ENCODE measurements at places on chromosomes 4 and X.

DNA sequence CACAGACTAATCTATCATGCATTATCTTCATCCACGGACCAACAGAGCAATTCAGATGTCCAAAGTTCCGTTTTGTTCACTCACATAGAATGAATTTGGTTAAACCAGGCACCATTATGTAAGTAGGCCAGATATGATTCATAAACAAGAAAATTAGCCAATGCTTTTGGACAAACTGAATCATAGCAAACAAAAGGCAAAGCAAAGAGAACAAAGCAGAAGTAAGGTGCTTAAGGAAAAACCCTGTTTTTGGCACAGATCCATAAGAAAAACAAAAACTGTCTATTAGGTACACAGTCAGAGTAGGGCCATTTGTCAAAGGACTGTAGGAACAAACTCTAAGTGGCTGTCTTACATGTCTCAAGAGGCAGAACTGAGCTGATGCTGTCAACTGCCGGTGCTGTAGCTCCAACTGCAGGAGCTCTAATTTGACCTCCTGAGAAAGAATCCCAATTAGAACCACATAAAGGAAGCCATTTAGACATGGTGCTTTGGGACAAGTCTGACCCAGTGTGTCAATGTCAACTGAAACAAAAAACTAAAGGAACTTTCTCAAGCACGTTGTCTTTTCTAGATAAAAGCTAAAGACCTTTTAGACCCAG is 146.7 kb downstream of the COL25A1 start:
- no peak for DNase-seq

- no peak for DNase-seq
Measured at GRCh38 chr4:10535912-10536311, 78.7 kb upstream of the ZNF518B start.

- DNase-seq, result no peak
Measured at GRCh38 chr4:40559585-40560465, 69.8 kb downstream of the RBM47 start.

- no peak for DNase-seq
Measured at GRCh38 chr4:75634281-75634680, 4.0 kb upstream of the CDKL2 start.

- DNase-seq, result no peak
Measured at GRCh38 chr4:23290656-23291055, 597.9 kb downstream of the GBA3 start.

DNA sequence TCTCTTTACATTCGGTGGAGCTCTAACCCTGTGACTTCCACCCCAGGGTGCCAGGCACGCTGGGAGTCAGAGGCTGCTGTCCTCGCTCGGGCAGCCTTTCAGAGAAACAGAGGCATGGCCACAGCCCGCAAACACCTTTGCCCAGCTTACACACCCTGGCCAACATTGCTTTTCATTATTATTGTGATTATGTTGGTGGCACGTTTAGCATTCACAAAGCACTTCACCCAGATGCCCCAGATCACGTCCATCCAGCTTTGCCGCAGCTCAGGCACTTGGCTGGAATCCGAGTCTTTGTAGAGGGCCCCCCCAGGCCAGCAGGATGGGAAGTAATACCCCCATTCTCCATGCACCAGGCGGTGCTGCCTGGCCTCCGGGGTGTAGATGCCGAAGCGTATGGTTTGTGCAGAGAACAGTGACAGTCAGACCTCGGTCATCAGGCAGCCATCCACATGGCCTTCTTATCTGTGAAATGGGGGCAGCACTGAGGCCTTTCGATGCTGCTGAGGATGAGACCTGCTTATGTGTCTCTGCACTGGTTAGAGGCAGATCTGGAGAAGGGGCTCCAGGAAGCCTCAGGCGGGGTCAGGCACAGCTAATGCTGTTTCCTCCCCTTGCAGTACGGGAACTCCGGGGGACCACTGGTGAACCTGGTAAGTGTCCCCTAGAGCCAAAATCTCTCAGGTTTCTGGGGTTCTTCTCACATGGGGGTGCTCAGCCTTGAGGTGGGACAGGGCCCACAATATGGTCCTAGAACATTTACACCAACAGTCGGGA is 22.3 kb downstream of the HTRA3 start:
- no peak for DNase-seq

DNA sequence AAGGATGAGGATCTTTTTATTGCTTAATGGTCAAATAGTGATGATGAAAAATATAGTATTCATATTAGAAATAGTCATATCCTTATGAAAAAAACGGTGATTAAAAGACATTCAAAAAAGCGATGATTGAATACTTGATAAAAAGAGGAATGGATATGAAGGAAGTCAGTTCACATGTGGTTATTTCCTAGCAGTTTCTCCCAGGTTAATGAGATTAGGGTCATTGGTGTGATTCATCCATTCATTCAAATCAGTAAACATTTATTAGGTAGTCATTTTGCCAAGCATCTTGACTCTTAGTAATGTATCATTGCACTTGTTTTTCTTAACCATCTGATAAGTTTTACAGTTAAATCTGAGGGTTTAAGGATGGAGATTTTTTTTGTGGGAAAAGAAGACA is 294.1 kb downstream of the ARHGAP24 start:
- no peak for DNase-seq

DNA sequence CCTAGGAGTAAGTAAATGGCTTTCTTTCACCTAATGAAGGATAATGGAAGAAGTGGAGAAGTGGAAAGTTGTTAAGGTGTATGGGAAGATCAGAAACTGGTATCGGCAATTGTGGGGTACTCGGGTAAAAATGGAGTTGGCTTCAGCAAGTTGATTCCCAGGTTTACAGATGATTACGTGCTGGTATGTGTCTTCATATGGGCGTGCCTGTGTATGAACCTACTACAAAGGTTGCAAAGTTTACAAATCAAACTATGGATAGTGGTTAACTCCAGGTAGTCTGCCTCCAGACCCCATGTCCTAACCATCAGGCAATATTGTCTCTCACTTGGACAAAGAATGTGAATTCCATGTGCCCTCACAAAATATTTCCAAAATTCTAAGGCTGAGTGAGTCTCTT is 773 bp downstream of the TLR3 start:
- DNase-seq, result no peak

- DNase-seq, result no peak
Measured at GRCh38 chr4:57095245-57095644, 14.9 kb downstream of the IGFBP7 start.

DNA sequence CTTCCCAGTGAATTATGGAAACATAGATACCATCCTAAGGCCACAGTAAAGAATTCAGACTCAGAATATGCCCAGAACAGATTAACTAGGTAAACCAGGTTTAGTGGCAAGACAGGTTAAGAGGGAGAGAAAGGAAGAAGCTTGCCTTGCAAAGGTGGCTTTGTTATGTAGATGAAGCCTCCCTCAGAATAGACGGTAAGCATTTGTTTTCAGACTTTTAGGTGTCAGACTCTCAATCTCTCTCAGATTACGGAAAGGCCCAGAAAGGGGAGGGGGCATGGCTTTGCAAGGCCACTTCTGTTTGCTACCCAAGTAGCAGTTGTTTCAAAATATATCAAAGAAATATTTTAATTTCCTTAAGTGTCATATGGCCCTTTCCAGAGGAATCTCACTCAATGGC is 457.1 kb upstream of the BOD1L1 start:
- no peak for DNase-seq

DNA sequence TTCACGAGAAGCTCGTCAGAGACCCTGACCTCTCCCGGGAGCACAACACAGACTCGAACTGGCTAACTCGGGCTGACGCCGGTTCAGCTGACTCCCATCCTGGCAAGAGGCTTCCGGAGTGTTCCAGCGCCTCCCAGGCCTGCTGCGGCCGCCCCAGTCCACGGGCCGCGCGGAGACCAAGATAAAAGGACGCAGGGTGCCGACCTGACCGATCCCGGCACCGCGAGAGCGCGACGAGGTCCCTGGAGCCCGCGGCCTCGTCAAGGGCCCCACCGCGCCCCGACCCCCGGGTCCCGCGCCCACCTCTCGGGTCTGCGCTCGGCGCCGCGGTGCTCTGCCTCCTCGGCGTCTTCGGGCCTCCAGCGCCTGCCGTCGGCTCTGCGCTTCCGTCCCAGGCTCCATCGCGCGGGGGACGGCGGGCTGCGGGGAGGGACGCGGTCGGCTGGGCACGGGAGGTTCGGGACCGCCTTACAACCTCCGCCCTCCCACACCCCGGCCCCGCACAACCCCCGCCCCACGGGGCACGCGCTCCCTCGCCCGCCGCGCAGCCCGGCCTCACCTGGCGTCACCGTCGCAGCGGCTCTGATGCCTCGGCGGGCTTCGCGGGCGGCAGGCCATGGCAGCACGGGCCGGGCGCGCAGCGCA is 426 bp downstream of the SLBP start:
- DNase-seq, result no peak

GRCh38 chrX:125382148-125382628 is 62.5 kb downstream of the TEX13C start:
- DNase-seq, result no peak

DNA sequence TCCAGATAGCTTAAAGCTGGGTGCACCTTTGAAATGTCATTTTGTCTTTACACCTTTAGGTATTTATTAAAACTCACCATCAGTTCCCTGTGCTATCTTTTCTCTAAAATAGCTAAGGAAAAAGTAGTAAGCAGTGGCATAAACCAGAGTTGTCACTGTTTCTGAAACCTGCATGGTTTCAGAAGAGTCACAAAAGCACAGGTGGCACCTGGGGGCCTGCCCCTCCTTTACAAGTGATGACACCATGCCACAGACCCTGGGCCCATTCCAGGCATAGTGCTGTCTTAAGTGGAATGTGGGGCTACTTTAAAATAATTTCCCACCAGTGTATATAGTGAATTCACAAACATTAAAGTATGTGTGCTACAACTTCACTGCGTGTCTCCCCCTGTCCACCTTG is 47.8 kb downstream of the DCUN1D4 start:
- no peak for DNase-seq

DNA sequence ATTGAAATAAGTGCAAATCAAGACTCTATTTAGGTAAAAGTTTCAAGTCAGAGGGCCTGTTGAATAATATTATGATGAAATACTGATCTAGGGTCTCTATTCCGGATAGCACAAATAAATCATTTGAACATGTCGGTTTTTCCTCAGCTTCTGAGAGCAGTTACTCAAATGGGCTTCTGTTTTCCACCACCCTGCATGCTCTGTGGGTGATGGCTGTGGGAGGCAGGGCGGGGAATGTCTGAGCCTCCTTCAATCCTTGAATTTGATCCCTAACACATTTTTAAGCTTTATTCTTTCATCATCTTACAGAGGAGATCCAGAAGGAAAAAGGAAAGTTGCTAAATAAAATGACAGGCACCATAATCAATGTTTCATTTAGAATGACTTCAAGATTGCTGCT is 8.5 kb downstream of the UNC5C start:
- no peak for DNase-seq

DNA sequence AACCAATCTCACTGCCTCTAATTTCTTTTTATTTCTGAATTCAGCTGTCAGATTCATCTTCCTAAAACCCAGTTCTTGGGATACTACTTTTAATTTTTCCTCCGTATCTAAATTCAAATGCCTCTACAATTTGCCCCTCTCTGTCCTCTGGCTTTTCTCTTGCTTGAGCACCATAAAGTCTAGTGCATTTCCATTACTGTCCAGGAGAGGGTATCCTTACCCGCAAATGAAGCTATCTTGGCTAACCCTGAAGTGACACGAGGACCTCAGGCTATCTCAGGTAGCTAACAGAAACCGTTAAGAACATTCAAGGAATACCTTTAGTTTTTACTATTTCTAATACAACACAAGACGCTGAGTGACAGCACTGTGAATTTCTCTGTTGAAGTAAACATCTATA is 49.4 kb upstream of the PRR32 start:
- DNase-seq, result no peak

DNA sequence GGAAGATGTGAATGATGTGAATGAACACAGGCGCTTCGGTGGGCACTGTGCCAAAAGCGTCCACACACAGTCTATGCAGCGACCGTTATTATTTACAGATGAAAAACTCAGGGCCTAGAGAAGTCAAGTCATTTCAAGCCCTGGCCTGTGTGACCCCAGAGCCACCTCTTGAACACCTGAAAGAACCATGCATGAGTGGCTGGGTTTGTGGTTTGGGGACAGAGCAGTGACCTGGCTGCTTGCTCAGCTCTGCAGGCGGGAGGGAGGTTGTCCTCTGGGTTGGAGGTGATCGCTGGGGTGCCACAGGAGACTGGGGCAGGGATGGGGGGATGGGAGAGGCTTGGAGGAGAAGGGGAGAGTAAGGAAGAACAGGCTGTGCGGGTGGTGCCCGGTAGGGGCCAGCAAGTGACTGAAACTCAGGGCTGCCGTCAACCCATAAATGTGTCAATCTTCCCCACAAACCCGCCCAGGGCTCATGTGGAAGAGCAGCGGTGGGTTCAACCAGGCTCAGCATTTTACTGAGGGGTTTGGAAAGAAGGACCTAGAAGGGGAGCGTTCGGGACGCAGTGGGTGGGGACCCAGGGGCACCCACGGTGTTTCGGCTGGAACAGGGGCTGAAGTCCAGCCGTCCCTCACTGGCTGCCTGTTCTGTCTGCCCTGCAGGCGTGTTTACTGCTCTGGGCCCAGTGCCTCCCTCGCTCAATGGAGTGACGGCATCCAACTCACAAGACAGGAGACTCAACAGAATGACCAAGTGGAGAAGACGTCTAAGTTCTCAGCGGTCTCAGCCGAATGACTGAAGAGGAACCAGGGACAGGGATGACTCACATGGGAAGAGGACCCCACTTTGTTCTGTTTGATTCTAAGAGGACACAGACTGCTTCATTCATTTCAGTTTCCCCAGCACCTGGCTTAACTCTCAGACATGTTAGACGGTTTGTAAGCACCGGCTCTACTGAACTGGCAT is 167.8 kb downstream of the AFAP1 start:
- no peak for DNase-seq

DNA sequence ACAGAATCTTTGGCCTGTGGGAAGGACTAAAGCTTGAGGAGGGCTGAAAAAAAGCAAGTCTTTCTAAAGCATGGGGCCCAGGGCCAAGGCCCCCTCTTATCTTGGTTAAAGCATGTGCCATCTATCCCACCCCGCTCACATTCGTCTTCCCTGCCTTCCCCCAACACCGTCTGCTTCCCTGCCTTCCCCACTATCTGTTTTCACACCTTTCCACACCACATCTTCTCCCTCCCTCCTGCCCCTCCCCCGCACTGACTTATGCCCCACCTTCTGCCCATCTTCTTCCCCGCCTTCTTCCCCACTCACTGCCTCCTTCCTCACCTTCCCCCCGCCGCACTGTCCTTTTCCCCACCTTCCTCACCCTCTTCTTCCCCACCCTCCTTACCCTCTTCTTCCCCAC is 890 bp upstream of the NAP1L5 start:
- DNase-seq, result no peak

DNA sequence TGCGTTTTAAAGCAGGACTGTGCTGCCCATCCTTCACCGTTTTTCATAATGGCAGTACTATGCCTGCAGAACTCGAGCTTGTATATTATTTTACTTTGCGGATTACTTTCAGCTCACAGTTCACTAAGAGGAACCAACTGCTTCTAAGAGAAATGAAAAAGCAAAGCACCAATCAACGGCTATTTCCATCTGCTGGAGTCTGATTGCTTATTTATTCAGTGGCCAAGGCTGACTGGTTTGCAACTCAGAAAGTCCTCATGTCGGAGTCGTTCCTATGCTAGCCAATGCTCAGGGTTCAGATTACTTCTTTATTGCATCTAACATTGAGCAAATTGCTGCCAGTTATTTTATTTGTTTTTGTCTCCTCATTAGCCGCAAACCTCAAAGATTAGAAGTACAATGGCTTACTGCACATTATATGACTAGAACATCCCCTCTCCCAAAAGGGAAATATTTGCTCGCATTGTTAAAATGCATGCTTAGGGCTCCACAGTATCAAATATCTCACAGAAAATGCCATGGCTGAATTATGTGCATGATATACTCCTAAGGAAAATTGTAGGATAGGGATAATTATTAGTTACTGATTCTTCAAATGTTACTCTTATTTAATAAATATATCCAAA is 1628.2 kb upstream of the ADGRL3 start:
- DNase-seq, result no peak

Measured in NCI-H187 treated with DMSO at 0.1 percent for 48 hours (cell line).